ENCODE measurements at places on chromosomes 3 and 15. TPM values are rescaled to one million over a fixed set of nuclear protein-coding genes. Genes with fewer than 3 reads are reported as not detected.
A peak's percentile ranks its signal among the peaks of the same experiment; 100 is the strongest.

DNA sequence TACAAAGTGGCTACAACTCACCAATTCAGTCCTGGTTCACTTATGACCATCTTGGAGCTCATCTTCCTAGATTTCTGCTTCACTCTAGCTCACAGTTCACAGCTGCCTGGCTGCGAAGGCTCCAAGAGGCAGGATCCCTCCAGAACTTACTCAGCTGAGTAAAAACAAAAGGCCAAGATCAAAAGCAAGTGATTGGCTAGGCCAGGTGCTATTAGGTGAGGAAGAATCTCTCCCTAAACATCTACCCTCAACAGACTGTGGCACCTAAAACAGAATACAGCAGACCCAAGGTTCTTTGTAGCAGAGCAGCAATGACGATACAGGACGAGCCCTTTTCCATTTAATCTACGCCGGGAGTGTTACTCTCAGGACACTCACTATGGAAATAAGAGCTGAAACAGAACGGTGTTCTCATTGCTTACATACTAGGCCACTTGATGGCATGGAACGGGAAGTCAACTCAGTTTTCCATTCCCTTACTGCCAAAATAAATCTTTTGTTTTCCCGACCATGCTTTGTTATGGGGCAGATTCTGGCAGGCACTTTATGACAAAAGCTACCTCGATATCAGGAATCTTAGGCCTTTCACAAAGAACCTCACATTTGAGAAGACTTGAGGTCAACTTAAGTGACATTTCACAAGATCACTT is 901 bp downstream of the ICE2 start:
- peak; percentile 79 for DNase-seq

- no peak for DNase-seq
Observed at GRCh38 chr15:98062869-98063268, 102.4 kb downstream of the ARRDC4 start.

GRCh38 chr3:176787506-176787905 is 409.8 kb downstream of the TBL1XR1 start:
- no peak for DNase-seq

GRCh38 chr15:90046289-90046688 is 45.2 kb downstream of the ZNF710 start:
- no peak for DNase-seq

DNA sequence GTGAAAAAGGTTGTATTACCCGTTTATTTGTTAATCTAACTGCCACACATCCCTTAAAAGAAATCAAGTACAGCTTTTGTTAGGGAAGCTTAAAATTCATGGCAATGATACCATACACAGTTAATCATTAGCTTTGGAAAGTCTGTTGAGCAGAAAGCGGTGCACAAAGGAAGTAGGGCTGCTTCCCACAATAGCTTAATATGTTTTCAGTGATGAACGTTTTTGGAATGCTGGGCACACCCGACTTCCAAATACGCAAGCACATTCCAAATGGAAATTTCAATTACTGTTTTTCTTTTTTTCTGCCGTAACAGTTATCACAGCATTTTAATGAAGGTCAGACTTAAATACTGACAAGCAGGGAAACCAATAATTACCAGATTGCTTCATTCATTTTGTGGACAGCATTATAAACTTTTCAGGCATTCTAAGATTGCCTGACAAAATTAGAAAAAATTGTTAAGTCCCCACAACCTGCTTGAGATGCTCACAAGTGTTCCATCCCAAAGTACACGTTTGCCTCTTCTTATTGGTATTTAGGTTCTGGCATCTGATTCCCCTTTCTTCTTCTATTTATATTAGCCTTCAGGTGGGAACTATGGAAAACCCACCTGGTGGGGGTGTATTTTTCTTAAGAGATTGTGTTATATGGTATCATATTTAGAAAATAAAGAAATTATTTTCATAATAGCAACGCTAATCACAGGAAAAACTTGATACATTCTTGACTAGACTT is 1.1 kb upstream of the ECT2 start:
- peak; percentile 82 for DNase-seq

DNA sequence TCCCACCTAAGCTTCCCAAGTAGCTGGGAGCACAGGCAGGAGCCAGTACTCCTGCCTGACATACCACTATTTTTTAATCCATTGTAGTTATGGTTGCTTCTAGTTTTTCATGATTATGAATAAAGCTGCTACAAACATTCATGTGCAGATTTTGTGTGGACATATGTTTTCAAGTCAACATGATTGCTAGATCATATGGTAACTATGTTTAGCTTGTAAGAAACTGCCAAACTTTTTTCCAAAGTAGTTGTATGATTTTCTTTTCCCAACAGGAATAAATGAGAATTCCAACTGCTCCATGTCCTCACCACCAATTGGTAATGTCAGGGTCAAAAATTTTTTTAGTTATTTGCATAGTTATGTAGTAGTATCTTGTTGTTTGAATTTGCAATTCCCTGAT is 136.8 kb upstream of the THRB start:
- DNase-seq = no peak

- DNase-seq = no peak
Observed at GRCh38 chr3:192079098-192079497, 618.1 kb downstream of the PYDC2 start.

DNA sequence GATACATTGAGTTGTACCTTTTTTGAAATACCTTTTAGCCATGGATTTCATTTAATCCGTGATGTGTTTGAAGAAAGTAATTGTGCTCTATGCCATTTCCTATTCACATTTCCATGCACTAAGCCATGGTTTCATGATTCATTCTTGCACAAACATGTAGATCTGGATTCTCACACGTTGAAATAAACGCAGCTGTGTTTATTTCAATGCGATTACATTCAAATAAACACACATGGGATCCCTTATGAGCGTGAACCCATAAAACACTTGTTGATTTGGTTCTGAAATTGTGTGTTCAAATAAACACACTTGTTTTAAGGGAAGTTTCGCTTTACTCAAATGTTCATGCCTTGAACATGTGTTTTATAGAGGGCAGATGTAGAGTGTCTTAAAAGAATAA is 39.2 kb downstream of the BBX start:
- DNase-seq = no peak

GRCh38 chr3:88930611-88931010 is 176.8 kb upstream of the EPHA3 start:
- no peak for DNase-seq

GRCh38 chr3:43011638-43012037 is 32.5 kb downstream of the GASK1A start:
- DNase-seq = no peak

DNA sequence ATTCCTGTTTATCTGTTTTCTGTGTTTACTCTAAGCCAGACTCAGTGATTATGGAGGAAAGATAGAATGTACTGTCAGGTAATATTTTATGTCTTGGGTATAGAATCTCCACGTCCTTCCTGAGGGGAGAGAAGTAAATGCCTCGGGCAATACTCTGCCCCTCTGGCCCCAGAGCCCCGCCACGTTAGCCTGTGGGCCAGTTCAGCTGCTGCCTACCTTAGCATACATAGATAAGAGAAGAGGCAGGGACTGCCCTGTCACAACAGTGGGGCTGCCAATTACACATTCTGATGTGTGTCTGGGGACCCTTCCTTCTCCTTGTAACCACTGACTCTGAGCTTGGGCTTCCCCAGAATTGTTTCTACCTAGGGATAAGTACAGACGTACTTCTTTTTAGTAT is 347.7 kb upstream of the ATP11B start:
- no peak for DNase-seq

GRCh38 chr3:16415911-16416476 is 97.5 kb downstream of the RFTN1 start:
- no peak for DNase-seq

DNA sequence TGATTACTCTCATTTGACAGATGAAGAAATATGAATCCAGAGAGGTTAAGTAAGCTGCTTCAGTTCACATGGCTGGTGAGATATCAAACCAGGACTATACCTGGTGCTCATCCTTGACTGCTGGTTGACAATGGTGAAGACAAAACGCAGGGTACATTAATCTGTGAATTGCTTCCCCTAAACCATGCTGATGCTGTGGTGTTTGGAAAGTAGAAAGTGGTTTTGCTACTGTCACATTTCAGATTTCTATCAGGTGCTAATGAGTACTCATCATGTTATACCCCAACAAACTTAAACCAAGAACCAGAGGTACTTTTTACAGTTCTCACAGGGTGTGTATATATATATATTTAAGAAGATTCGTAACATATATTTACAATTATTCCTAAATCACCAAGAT is 85.0 kb upstream of the PRTG start:
- DNase-seq = no peak

- DNase-seq = no peak
Observed at GRCh38 chr3:55036883-55037577, 109.2 kb upstream of the LRTM1 start.

DNA sequence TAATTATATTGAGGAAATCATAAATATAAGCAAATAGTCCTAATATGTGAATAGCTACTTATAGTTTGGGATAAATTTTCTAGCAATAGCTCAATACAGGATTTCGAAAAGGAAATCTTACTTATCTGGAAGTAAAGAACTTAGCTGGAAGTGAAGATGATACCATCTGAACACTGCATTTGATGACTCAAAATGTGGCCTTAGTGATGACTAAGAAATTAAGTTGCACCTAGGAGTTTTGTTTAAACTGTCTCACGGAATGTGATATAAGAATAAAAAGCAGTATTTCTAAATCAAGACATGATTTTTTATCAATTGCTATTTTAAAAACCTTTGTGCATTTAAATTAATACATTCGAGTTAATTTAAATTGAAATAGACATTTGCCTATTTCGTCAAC is 91.2 kb downstream of the EOMES start:
- no peak for DNase-seq

GRCh38 chr3:117669774-117670173 is 960.2 kb downstream of the TUSC7 start:
- DNase-seq = no peak

- no peak for DNase-seq
Observed at GRCh38 chr15:63160638-63161037, 3.4 kb upstream of the RPS27L start.

DAPK2 gene
- polyA plus RNA-seq = 3.1 TPM

SCG5 gene
- polyA plus RNA-seq = 19.9 TPM

PLSCR4 gene
- 28.6 TPM for polyA plus RNA-seq

ALCAM gene
- 8.5 TPM for polyA plus RNA-seq

CASR gene
- polyA plus RNA-seq = not detected

MYO5C gene
- 7.1 TPM for polyA plus RNA-seq

SERP1 gene
- polyA plus RNA-seq = 63.7 TPM

GTPBP8 gene
- polyA plus RNA-seq = 17.1 TPM

MOBP gene
- polyA plus RNA-seq = 0.05 TPM

CHRD gene
- polyA plus RNA-seq = 19.9 TPM

TMEM40 gene
- polyA plus RNA-seq = 22.8 TPM

KLHL40 gene
- 121 TPM for polyA plus RNA-seq

SHC4 gene
- 1.3 TPM for polyA plus RNA-seq

CKMT1B gene
- not detected for polyA plus RNA-seq

FSIP1 gene
- 0.71 TPM for polyA plus RNA-seq
